SHP77 treated with DMSO at 0.1 percent for 48 hours (cell line): ENCODE measurements at places on chromosomes 5 and 9.

- no peak for DNase-seq
Observed at GRCh38 chr5:10319202-10319851, 11.6 kb upstream of the CMBL start.

DNA sequence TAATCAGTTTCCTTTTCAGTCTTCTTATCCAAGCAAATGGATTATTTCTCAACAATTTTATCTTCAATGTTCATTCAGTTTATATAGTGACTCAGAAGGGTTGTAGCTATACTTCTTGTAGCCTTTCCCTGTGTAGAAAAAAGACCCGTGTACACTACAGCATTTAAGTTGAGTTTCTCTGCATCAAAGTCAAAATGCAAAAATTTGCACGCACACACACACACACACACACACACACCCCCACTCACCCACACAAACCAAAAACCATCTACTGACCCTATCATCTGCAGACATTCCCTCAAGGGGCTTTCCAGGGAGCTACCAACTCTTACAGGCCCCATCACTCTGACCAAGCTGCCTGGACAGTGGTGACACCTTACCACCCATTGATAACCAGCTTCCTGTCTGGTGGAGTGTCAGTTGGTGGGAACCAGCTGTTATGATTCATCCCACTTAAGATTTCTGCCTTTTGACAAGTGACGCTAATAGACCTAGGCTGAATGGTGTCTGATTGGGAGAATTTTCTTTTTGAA lies 12.2 kb upstream of the ELL2 start:
- DNase-seq: peak; percentile 63

DNA sequence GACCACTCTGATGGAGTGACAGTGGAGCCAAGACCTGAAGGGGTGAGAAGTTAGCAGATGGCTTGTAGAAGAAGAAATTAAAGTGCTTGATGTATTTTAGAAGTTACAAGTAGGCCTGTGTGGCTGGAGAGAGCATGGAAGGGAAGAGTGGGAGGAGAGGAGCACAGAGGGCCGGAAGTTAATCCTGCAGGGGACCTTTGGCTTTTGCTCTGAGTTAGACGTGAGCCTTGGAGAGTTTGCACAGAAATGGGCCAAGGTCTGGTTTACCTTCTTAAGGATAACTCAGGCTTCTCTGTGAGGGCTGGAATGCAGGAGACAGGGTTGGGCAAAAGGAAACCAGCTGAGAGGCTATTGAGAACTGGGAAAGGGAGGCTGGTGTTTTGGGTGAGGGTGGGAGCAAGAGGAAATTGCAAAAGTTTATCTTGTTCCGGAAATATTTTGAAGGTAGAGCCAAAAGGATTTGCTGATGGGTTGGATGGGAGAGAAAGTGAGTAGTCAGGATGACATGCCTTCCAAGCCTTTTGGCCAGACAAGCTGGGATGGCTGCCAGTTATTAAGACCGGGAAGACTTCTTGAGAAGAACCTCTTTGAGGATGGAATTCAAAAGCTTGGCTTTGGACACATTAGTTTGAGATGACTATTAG lies 17.5 kb upstream of the F2RL1 start:
- no peak for DNase-seq

GRCh38 chr5:18985171-18985758 lies 1002.7 kb downstream of the CDH18 start:
- DNase-seq: no peak

DNA sequence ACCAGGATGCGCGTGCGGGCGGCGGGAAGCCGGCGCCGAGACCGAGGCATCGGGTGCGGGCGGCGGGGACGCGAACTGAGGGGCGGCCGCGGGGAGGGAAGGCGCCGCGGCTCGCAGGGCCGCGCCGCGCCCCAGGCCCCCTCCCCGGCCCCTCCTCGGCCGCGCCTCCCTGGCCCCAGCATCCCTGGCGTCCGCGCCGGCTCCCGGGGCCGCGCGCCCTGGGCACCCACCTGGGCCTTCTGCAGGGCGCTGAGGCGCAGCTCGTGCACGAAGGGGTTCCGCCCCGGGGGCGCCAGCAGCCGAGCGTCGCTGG lies 324 bp downstream of the LPCAT1 start:
- no peak for DNase-seq

DNA sequence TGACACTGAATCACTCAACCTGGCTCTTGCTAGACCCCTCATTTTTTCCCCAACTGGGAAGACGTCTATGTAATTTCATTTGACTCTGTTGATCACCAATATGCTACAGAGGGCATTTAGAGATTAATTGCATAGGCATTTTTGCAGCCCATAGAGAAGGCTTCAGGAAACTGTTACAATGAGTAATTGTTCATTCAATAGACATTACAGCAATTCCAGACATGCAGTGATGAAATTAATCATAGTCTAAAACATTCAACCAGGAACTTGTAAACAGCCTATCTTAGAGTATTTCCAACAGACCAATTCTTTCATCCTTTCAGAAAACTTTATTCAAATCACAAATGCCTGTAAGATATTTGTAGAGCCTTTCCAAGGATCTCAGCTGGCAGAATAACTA lies 122.3 kb downstream of the MARCHF11 start:
- no peak for DNase-seq

- no peak for DNase-seq
Observed at GRCh38 chr5:130836729-130837649, 328.1 kb downstream of the HINT1 start.

- no peak for DNase-seq
Observed at GRCh38 chr9:127500399-127500798, 49.1 kb downstream of the LRSAM1 start.

GRCh38 chr5:15609076-15609725 lies 109.2 kb downstream of the FBXL7 start:
- no peak for DNase-seq

DNA sequence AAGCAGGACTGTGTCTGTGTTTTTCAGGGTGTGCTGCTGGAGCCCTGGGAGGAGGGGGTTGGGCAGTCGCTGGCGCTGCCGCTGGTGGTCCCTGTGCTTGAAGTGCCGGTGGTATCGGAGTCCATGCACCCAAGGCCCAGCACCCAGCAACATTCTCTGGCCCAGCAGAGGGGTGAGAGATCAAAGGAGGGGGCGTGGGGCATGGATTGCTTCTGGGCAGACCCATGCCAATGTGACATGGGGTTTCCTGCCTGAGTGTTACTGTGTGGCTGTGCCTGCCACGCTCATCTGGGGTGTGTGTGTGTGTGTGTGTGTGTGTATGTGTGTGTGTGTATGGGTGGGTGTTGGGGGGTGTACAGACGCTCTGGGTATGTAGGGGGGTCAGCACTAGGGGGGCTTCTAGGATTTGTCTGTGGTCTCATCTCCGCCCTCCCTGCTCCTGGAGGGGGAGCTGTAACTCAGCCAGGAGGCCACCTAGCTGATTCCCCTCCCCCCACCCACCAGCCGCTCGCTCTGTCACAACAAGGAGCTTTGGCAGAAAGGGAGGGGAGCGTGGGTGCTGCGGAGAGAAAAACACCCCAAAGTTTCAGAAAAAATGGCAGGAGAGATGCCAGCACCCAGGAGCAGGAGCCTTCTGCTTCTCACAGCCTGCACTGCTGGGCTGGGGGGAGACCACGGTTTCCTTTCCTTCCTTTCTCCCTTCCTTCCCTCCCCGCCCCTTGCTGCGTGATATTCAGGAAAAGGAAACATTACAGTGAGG lies 35.9 kb upstream of the HSPA9 start:
- DNase-seq: no peak

- DNase-seq: peak; percentile 9
Observed at GRCh38 chr5:9302218-9302617, 243.7 kb downstream of the SEMA5A start.

DNA sequence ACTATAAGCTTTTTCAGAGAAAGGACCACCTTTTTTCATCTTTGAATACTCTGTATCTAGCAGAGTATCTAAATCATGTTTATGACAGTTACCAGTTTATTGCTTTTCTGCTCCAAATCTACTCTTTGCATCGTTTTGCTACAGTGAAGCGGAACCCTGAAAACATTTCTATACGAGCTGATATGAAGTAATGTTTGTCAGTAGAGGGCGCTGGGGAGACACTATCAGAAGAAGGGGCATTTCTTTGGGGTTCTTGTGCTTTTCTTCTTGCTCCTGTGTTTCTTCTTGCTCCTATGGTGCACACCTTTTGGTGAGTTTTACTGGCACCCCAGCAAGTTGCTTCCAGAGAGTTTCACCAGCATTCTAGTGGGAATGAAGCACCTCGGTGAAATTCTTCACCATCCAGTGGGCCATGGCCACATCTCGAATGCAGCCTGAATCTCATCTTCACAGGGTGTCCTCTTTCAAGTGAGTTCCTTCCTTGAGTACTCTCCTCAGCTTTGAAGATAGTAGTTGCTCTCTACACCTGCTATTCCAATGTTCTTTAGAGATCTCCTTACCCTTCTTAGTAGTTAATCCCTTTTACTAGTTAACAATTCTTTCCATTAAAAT lies 98.4 kb downstream of the FGF1 start:
- DNase-seq: no peak

- no peak for DNase-seq
Observed at GRCh38 chr5:146515473-146516150, 378 bp downstream of the GPR151 start.

- no peak for DNase-seq
Observed at GRCh38 chr9:4573634-4574389, 83.5 kb downstream of the SLC1A1 start.

- DNase-seq: no peak
Observed at GRCh38 chr9:19757745-19758144, 31.1 kb downstream of the SLC24A2 start.
